Astrocyte of the spinal cord (primary cell): ENCODE measurements at places on chromosomes 16 and 17.

DNA sequence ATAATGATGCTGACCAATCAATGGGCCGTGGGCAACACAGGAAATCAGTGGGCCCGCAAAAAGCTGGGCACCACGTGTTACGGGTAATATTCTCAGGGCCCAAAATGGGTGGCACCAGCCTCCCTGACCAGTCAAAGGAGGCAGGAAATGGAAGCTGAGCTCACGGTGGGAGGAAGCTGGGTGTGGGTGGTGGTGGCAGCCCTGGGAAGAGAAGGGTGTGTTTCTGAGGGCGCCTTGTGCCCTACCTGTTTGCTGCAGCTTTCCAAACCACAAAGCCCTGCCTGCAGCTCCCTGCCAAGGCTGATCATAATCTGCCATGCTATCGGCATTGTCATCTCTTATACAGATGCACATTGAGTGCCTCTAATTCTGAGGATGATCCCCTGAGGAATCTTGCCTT is 457.9 kb downstream of the SLC39A11 start:
- DNase-seq, result no peak

DNA sequence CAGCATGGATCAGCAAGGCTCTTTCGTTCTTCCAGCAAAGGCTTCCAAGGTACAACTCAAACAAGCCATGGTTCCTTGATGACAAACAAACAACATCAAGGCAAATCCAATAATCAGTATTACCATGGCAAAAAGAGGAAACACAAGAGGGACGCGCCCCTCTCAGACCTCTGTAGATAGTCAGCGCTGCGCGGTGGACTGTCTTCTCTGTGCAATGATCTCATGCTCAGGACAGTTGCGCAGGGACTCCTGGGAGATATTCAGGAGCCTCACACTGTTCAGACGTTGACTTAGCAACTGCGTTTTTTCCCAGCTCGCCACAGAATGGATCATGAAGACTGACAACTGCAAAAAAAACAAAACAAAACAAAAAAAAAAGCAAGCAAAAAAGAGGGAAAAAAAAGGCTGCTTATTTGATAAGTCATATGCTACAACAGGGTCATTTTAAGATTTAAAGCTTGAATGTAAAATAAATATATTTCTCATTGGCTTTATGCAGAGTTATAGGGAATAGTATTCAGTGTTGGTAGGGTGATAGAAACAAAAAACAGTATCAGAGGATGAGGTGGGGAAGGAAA is 37.1 kb upstream of the ADCY7 start:
- no peak for DNase-seq

GRCh38 chr17:29115961-29116803 is 64.0 kb downstream of the MYO18A start:
- peak; percentile 44 for DNase-seq

GRCh38 chr16:51374790-51375189 is 223.7 kb upstream of the SALL1 start:
- DNase-seq, result no peak

- no peak for DNase-seq
Measured at GRCh38 chr16:54145881-54146280, 140.7 kb downstream of the IRX3 start.

DNA sequence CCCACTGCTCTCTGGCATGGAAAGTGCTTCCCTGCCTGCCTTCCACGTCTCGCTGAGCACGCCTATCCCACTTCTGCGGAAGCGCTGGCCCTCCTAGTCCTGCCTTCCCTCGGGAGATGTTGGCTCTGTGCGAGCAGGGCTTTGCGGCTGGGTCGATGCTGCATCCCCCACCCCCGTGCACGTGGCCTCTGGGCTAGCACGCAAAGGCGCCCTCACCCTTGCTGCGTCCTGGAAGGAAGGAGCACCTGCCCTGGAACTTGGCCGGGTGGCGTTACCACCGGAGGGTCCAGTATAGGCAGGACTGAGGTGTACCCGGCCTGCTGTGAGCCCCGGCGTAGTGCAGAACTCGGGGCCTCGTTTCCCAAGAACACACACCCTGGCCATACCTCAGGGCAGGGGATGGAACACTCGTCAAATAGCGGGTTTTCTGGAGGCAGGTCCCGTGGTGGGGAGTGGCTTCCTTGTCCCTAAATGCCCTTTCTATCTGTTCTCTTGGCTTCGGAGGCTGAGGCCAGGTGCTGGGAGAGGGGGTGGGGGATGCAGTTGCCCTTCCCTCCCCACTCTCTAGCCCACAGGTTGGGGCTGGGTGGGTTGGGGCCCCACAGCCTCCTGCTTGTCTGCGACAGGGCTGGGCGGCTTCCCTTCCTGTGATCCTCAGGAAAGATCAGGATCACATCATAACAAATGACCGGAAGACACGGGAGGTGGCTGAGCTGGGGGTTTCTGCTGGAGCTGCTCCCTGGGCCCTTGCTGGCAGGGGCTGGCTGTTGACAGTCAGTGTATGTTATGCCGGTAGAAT is 17.4 kb downstream of the BAIAP2 start:
- DNase-seq, result no peak

DNA sequence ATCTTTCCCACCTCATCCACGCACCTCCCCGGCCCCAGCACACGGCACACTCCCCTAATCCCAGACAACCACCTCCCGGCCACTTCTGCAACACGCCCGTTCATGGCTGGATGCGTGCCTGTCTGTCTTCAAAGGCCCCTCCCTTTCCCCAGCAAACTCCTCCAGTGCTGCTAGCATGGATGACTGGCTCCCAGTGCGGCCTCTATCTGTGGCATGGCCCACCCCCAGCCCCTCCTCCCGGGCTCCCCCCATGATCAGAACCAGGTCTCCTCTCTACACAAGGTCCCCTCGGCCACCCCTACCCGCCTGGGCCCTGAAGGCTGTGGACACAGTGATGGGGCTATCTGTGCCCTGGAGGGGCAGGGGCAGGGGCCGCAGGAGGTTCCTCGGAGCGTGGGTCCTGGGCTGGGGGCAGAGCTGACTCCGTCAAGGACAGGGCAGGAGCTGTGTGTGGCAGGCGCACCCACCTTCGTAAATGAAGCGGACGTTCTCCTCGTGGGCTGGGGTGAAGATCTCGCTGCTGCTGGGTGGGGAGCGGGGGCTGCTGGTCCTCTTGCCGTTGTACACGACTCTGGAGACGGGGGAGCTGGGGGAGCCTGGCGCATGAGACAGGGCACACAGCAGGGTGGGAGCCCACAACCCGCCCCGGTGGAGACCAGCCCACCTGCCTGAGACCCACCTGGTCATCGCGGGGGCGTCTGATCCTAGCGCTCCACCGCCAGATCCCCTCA is 9.1 kb downstream of the MCRIP1 start:
- no peak for DNase-seq

- DNase-seq, result no peak
Measured at GRCh38 chr16:49442805-49443204, 69.2 kb downstream of the C16orf78 start.

GRCh38 chr16:28182801-28183200 is 29.0 kb downstream of the XPO6 start:
- DNase-seq, result no peak

GRCh38 chr17:73211745-73212144 is 18.9 kb downstream of the COG1 start:
- no peak for DNase-seq

DNA sequence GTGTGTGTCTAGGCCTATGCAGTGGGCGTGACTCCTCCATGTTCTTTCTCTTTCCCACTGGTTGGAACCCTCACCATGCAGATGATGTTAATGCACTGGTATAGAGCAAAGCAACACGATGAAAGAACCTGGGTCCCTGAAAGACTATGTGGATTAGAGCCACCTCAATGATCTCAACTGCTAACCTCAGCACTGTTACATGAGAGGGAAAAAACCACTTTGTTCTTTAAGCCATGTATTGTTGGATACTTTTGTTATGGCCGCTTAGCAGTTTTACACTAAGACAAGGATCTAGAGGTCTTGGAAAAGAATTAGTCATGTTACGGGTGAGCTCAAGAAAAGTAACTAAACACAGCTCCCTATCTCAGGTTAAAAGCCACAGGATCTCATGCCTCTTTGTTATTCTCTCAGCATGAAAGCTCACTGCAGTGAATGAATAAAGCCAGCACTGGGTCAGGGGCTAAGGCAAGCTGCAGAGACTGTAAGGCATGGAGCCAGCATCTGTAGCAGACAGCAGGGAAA is 56.6 kb upstream of the RBBP6 start:
- no peak for DNase-seq

DNA sequence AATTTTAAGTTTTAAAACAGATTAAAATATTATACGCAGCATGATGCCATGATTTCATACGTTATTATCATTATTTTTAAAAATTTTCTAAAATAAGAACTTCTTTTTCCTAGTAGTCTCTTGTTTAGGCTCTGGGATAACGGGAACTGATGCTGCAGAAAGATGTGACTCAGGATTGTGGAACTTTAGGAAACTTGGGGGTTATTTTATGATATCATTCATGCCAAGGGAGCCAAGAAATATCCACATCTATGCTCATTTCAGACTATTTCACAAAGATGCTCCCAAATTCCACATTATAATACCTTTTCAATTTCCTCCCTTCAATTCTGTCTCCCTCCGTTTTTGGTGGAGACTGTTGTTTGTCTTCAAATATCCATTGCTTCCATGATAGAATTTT is 236.4 kb downstream of the HS3ST3A1 start:
- no peak for DNase-seq

DNA sequence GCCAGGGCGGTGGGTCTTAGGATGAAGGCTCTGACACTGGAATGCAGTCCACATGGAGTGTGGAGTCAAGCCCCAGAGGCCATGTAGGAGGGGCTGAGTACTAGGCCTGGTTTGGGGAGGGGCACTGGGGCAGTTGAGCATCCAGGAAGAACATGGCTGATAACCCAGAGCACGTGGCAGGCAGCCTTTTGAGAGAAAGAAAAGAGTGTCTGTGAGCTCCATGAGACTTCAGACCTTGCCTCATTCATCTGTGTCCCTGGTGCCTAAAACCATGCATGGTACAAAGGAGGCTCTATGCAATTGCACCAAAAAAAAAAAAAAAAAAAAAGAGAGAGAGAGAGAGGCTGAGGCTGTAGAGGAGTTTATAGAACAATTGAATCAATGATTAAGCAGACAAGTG is 14.6 kb downstream of the SLC46A1 start:
- DNase-seq, result no peak

GRCh38 chr17:45334231-45334630 is 17.4 kb upstream of the MAP3K14 start:
- DNase-seq, result no peak

- no peak for DNase-seq
Measured at GRCh38 chr17:39927929-39928857, 661 bp downstream of the LRRC3C start.

GRCh38 chr16:2006317-2006716 is 3.3 kb downstream of the ZNF598 start:
- no peak for DNase-seq

GRCh38 chr16:85798283-85798776 is 1.0 kb downstream of the EMC8 start:
- no peak for DNase-seq

- peak; percentile 83 for DNase-seq
Measured at GRCh38 chr16:84795329-84796053, 24.3 kb upstream of the CRISPLD2 start.

- DNase-seq, result no peak
Measured at GRCh38 chr16:56896244-56896643, 31.2 kb downstream of the SLC12A3 start.

- no peak for DNase-seq
Measured at GRCh38 chr16:77663711-77664110, 58.6 kb upstream of the NUDT7 start.

GRCh38 chr17:40503154-40503553 is 1.7 kb upstream of the TNS4 start:
- DNase-seq, result no peak

GRCh38 chr16:168424-168823 is 2.6 kb downstream of the HBM start:
- DNase-seq, result no peak

GRCh38 chr17:83062818-83063671 is 16.4 kb upstream of the METRNL start:
- DNase-seq, result no peak

- DNase-seq, result peak; percentile 80
Measured at GRCh38 chr16:87582216-87582965, 19.9 kb upstream of the JPH3 start.

DNA sequence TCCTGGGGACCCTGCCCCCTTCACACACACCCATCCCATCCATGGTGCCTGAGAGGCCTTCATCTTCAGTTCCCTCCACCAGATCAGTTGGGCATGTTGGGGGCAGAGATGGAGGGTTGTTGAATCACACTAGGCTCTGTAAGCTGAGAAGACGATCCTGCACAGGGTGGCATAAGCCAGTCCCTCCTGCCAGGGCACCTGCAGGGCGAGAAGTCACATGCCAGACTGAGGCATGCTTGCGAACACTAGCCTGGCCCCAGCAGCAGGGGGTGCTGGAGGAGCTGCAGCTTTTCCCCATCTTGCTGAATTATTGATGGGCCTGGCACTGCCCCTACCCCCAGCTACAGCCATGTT is 6.1 kb upstream of the TBX2 start:
- no peak for DNase-seq

- DNase-seq, result no peak
Measured at GRCh38 chr16:23278031-23278430, 24.1 kb upstream of the SCNN1B start.
